ENCODE measurements at places on chromosomes 16 and 17.

DNA sequence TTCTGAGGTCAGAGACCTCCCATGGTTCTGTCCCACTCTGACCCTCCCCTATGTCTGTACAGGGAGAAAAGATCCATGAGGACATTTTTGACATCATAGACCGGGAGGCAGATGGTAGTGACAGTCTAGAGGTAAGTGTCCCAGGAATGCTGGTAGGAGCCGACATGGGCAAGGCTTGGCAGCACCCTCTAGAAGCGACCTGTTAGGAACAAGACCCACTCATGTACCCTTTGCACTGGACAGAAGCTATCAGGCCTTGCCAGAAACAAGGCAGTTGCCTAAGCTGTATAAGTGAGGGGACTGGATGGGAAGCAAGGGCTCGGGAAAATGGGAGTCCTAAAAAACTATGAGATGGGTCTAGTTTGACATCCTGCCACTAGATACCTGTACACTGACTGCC is 2.5 kb downstream of the TUBG1 start:
- no peak for DNase-seq

GRCh38 chr17:81902023-81902652 is at the start of gene NPB:
TSS of gene NPB (plus strand) at chr17:81902238. CDS start at chr17:81902278, 40 bp downstream.
- no peak for DNase-seq

DNA sequence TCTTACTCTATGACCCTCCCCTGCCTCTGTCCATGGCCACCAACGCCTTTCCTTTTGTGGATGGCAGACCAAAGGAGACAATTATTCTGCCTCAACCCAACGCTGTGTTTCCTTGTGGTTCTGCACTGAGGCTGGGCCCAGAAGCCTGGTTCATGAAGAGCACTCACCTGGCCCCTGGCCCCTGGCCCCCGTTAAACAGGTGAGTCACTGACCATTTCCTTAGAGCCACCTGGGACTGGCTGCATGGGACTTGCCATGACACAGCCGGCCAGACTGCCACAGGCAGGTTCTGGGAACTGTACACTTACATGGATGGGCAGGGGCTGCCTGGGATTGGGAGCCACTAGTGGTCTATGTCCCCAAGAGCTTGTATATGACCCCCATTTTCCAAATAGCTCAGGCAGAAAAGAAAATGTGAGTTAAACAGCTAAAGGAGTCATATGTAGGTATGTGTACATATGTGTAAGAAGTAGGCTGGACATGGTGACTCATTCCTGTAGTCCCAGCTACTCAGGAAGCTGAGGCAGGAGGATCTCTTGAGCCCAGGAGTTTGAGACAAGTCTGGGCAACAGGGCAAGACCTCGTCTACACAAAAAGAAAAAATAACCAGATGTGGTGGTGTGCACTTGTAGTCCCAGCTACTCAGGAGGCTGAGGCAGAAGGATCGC is 181.9 kb upstream of the CACNG5 start:
- DNase-seq: peak; percentile 54

GRCh38 chr17:3980381-3981014 is 16.3 kb upstream of the ATP2A3 start:
- DNase-seq: no peak

- DNase-seq: no peak
Observed at GRCh38 chr17:18191236-18191667, 7.6 kb downstream of the ALKBH5 start.

- DNase-seq: no peak
Observed at GRCh38 chr17:28926786-28927185, 23.9 kb upstream of the DHRS13 start.

DNA sequence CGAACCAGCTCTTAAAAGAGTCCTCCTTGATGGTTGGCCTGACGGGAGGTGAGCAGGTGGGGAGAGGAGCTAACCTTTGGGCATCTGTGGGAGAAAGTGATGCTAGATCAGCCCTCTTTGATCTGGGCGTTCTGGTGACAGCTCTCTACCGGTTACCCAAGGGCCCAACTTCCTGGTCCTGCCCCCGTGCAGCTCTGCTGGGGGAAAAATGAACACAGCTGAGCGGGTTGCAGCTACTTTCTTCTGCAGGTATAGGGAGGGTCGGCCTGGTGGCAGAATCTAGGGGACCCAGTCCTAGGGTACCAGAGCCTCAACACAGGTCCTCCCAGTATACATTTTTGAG is 2.9 kb downstream of the SHISA9 start:
- DNase-seq: no peak

- DNase-seq: no peak
Observed at GRCh38 chr16:12111819-12112218, 135.3 kb downstream of the SNX29 start.

GRCh38 chr17:50055055-50055425 is 870 bp upstream of the ITGA3 start:
- peak; percentile 20 for DNase-seq

DNA sequence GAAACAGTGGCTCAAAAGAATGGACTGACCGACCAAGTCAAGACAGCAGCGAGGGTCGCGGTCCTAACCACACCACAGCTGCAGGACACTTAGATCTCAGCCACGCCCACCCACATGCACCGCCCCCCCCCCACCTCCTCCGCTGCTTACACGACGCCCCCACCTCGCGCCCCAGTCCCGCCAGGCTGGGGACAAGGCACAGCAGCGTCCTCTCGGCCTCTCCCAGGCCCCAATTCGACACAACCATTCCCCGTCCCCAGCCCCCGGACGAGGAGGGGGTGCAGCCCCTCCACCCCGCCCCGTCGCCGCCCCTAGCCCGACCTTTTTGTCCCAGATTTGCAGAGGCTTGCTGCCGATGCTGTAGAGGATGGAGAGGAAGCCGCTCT is 477 bp downstream of the CFAP20 start:
- no peak for DNase-seq

GRCh38 chr17:47201166-47201565 is 8.0 kb upstream of the MYL4 start:
- DNase-seq: no peak

DNA sequence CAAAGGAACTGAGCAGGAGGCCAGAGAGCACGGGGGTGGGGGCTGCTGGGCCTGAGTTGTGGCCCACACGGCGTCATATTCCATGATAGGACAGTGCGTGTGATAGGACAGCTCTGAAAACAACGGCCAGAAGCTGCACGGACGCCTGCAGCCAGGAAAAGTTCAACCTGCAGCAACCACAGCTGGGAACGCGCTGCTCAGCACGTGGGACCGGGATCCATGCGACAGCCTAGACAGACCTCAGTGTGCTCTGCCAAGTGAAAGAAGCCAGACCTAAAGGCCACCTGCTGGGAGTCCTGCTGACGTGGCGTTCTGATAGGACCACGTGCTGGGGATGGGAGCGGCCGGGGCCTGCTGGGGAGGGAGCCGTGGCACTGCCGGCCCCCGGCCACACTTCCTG is 21.6 kb downstream of the CTU2 start:
- DNase-seq: no peak

DNA sequence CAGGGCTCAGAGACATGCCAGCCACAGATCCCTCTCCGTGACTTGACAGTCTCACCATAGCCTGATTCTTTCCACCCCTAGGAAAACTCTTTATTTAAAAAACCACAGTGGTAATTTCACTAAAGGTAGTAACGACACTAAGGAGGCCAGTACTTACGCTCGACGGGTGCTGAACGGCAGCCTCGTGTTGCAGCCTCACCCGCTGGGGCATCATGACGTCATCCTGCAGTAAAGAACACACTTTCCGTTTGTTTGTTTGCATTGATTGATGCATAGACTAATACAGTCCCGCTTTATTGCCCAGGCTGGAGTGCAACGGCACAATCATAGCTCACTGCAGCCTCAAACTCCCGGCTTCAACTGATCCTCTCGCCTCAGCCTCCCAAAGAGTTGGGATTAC is 65.1 kb upstream of the METRNL start:
- no peak for DNase-seq

- no peak for DNase-seq
Observed at GRCh38 chr17:65393514-65393913, 167.9 kb downstream of the AXIN2 start.

- no peak for DNase-seq
Observed at GRCh38 chr16:89602952-89603590, 10.4 kb upstream of the DPEP1 start.

GRCh38 chr17:78828470-78829185 is 12.0 kb downstream of the USP36 start:
- peak; percentile 18 for DNase-seq

GRCh38 chr17:72812823-72813222 is 279.7 kb downstream of the SLC39A11 start:
- DNase-seq: no peak

DNA sequence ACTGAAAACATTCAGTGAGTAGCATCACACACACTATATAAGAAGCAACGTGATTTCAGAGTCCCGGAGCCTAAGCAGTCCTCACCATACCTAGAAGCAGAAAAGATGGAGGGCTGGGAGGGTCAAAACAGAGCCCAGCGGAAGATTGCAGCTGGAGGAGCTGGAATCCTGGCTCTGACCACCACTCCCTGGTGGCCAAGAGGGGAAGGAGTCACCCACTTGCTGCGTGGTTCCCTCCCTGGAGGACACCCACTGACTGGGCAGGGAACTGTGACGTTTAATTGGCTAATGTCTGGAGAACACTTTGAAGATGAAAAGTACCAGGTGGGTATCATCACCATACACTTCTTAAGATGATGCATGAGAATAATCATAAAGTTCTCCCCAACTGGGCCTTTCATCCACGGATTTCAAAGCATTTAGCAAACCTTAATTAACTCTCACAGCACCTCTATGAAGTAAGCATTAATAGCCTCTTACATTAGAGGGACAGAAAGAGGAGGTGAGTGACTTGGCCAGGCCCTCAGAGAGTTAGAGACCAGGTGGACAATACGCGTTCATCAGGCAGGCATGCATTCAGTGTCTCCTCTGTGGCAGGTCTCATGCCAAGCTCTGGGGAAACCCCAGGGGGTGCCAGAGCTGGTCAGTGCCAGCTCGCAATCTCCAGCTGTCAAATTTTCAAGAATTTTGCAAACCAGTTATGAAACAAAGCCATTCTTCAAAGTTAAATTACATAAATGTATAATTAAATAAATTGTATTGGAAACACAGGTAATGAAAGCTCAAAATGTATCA is 137.9 kb downstream of the AXIN2 start:
- DNase-seq: no peak

DNA sequence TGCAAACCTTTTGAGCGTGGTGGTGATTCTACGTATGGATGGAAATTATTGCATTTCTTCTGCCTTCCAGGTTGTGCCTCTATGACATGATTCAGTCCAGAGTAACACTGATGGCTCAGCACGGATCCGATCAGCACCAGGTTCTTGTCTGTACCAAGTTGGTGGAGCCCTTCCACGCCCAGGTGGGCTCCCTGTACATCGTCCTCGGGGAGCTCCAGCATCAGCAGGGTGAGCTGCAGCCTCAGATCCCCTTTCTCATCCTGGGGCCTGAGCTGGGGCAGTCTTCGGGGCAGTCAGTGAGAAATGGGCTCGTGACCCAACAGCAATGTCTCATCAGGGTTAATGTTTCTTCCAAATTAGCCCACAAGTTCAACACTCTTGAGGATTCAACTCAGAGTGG is 9.3 kb upstream of the CDK3 start:
- DNase-seq: no peak

DNA sequence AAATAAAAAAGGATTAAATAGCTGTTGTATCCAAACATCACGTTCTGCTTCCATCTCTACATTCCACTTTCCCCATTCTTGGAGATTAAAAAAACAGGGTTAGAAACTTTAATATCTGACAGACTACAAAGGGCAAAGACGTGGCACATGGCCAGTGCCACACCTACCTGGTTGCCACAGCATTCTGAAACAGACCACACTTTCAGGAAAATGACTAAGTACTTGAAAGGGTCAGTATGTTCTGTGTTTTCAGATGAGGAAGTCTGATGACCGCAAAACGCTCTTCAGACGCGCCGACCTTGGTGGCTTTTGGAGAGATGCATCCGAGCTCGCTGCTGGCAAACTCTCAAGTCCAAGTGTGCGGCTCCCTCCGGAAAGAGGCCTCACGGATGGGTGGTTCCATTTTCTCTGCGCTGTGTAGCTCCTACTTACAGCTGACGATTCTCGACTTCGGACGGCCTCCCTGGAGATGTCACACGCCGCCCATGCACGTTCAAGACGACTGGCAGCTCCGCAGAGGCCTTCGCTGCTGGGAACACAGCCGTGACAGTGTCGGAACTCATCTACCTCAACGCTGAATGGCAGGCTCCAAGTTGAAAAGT is 15.5 kb downstream of the MAP1LC3B start:
- DNase-seq: no peak

DNA sequence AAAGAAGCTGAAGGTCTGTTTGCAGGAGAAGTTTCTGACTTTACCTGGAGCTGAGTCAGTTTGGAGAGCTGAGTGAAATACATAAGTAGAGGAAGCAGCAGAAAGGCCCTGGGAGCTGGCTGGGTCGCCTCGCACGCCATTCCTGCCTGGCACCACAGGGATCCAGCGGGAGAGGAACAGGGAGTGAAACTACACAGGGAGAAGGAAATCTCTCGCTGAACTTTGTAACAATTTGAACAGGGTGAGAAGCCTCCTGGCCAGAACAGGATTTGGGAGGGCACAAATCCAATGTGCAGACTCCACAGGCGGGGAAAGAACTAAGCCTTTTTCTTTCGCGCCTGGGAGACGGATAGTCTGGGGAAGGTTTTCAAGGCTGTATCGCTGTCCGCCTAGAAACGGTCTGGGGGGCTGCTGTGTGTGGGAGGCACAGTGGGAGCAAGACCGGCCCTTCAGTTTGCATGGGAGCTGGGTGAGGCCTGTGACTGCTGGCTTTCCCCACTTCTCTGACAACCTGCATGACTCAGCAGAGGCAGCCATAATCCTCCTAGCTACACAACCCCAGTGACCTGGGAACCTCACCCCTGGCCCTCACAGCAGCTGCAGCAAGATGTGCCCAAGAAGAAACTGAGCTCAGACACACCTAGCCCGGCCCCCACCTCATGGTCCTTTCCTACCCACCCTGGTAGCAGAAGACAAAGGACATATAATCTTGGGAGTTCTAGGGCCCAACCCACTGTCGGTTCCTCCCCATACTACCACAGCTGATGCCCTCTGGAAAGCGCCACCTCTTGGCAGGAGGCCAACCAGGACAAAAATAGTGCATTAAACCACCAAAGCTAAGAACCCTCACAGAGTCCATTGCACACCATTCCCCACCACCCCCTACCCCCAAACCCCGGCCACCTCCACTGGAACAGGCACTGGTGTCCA is 778.6 kb downstream of the KCNJ2 start:
- no peak for DNase-seq

GRCh38 chr16:84446084-84446483 is 58.4 kb downstream of the MEAK7 start:
- DNase-seq: no peak

DNA sequence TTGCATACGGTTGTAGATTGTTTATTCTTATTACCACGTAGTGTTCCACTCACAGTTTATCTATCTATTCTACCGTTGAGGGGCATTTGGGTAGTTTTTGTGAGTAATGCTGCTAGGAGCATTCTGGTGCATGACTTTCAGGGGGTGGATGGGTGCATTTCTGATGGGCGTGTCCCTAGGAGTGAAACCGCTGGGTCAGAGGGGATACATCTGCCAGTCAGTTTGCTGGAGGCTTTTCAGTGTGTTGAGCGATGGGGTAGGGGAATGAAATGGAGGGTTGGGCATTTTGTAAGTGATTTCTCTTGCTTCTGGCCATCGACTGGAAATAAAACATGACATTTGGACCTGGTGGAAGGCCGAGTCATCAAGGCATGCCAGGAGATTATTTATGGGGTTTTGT is 17.0 kb upstream of the IRX3 start:
- no peak for DNase-seq

- no peak for DNase-seq
Observed at GRCh38 chr17:58375811-58376210, 23.8 kb upstream of the SUPT4H1 start.

GRCh38 chr17:10724546-10725195 is 5.2 kb downstream of the TMEM220 start:
- DNase-seq: no peak

GRCh38 chr17:58960068-58960467 is 146.6 kb downstream of the TRIM37 start:
- no peak for DNase-seq

Data from stimulated activated CD4-positive, alpha-beta T cell treated with anti-CD3 and anti-CD28 coated beads, Interleukin-1b, Interleukin-23, amount 100 ng/mL, for 48 hours (primary cell).